ENCODE measurements at places on chromosomes 3 and 15.

DNA sequence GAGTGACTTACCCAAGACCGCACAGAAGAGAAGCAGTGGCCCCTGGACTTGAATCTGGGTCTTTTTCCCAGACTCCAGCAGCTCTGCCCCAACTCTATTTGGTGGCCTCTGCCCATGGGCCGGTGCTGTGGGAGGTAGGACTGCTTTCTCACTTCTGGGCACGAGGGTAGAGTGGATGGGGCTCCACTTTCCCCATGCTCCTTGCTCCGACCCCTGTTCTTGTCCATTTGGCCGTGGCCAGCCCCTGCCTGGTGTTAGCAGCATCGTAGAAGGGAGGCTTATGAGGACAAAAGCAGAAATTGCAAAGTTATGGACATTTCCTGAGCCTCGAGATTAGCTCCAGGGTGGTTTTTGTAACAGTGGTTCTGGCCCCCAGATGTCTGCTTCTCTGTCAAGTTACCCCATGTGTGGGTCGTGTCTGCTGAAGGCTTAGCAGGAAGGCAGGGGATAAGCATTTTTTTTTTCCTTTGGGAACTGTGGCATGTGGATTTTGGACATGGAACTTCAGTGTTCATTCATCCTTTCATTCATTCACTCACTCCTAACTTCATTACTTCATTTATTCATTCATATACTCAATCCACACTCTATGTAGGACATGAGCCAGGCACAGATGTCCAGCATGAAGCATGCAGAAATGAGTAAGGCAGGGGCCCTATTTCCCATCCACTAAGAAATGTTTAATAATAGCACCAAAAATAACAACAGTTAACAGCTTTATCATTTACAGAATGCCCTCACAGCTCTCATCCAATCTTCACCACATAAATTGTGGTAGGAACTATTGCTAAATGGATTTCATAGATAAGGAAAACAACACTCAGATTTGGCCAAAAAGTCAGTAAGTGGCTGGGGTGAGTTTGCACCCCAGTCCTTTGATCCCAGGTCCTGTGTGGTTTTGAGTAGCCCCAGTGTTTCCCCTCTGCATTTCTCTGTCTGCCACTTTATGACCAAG is 180.5 kb downstream of the OPA1 start:
- no peak for DNase-seq
- peaks cover 29% of the 10 kb centered on the region for H3K27me3 ChIP-seq
- no peak overlapping the region for H3K4me3 ChIP-seq
- H3K4me1 ChIP-seq = no peaks in the 10 kb centered on the region

DNA sequence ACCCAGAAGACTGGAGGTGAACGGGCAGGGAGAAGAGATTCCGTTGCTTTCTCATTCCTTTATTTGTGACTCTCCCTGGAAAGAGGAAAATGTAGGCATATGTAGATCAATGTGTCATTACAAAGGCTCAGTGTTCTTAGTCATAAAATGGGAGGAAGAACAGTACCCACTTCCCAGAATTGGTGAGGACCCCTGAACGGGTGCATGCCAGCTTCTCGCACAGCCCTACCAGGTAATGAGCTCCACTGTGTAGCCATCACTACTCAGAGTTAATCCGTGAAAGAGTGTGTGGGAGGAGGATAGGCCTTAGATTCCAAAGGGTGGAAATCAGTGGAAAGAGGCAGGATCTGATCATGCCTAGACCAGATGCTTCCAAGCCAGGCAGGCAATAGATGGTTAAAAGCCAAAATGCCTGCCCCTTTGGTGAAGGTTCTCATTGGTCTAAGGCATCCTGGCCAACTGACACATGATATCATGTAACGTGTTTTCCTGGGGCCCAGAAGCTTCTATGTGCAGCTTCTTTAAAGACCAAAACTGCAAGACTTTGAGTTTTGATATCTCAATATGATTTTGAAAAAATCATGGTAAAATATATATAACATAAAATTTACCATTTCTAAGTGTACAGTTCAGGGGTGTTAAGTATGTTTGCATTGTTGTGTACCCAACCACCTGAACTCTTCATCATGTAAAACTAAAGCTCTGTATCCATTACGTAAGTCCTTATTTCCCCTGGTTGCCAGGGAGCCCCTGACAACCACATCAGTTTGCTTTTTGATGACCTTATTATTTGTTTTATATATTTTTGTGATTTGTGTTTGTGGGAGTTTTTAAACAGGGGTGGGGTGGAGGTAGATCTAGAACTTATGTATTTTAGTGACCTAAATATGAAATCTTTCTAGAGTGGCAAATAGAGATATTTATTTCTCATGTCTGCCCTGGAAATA is 402.2 kb upstream of the CFAP20DC start:
- H3K36me3 ChIP-seq = no peaks in the 10 kb centered on the region
- no peaks in the 10 kb centered on the region for H3K4me1 ChIP-seq
- no peaks in the 10 kb centered on the region for H3K27me3 ChIP-seq

DNA sequence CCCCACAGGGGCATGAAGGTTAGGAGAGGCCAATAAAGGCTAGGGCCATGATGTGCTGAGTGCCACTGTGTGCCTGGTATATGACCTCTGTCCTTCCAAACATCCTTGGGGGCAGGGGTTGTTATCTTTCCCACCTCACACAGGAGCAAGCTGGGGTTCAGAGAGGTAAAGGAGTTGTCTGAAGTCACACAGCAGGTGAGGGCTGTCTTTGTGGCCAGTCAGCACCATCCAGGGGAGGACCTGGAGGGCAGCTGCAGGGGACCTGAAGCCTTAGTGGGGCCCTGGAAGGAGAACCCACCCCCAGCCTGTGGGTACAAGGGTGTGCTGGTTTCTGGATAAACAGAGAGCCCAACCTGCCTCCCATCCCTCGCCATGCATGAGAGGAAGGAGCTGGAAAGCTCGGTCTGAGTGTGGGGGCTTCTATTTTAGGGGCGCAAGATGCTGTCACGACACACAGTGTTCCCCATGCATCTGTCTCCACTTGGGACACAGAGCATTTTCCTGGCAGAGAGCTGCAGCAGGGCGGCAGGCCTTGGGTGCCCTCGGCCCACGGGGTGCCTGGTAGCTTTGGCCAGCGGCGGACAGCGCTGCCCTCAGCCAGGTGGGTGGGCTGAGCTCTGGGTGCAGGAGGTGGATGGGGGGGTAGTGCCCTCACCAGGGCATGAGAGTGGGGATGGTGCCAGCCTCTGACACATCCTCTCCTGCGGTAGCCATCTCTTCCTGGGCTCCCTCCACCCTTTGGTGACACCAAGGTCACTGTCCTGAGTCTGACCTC is 14.7 kb downstream of the IQSEC1 start:
- DNase-seq = no peak
- no peaks in the 10 kb centered on the region for H3K27me3 ChIP-seq
- H3K36me3 ChIP-seq = no peaks in the 10 kb centered on the region
- H3K4me3 ChIP-seq = no peak overlapping the region
- H3K4me1 ChIP-seq = no peaks in the 10 kb centered on the region

GRCh38 chr15:73226093-73226814 is 142.5 kb downstream of the HCN4 start:
- no peaks in the 10 kb centered on the region for H3K36me3 ChIP-seq
- no peak for DNase-seq
- H3K4me3 ChIP-seq = no peak overlapping the region
- no peaks in the 10 kb centered on the region for H3K27me3 ChIP-seq
- no peaks in the 10 kb centered on the region for H3K4me1 ChIP-seq
- no peak overlapping the region for H3K27ac ChIP-seq

DNA sequence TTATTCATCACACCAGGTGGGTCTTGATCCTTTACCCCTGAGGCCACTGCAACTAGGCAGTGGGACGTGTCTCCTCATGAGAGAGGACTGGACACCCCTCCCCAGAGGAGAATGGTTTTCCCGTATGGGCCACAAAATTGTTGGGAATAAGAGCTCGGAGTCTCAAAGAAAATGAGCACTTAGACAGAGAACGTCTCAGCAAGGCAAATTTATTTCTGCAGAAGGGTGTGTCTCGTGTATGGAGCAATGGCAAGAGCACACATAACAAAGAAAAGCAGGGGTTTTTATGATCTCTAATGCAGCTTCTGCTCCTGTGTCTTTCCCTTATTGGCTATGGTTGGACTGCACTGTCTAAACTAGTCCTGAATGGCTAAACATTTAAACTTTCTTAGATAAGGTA is 803.5 kb downstream of the PLOD2 start:
- no peaks in the 10 kb centered on the region for H3K36me3 ChIP-seq
- H3K27me3 ChIP-seq = no peaks in the 10 kb centered on the region
- peak; percentile 4 for DNase-seq
- H3K4me1 ChIP-seq = no peaks in the 10 kb centered on the region
- no peak overlapping the region for H3K4me3 ChIP-seq

DNA sequence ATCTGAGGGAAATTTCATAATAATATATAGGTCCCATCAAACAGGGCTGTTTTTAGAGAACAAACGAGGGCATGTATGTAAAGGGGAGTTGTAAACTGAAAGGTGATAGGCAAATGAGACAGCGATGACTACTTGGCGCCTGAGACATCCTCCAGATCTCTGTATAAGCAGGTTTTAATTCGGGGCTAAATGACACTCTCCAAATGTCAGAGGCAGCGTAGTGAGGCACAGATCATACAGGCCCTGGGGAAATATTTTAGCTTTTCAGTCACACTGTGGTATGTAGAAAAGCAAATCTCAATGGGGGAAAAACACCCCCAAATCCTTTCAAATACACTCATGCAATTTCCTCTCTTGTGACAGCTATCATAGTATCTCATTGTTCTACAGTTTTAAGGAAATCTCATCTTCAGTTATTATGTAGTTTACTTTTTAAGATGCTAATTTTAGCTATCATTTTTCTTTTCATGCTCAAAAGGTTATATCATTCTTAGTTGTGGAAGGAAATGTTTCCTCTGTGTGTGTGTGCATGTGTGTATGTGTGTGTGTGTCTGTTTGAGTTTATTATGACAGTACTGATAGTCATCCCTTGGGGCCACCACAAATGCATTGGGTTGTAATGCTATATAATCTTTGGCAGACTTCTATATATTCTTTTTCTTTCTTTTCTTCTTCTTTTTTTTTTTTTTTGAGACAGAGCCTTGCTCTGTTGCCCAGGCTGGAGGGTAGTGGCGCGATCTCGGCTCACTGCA is 1.1 kb downstream of the TPRG1 start:
- no peaks in the 10 kb centered on the region for H3K4me1 ChIP-seq
- no peak overlapping the region for H3K4me3 ChIP-seq
- DNase-seq = no peak

GRCh38 chr3:136811701-136812100 is 7.2 kb upstream of the SLC35G2 start:
- no peak for DNase-seq
- no peaks in the 10 kb centered on the region for H3K4me1 ChIP-seq
- no peaks in the 10 kb centered on the region for H3K27me3 ChIP-seq
- H3K4me3 ChIP-seq = no peak overlapping the region
- H3K27ac ChIP-seq = no peak overlapping the region
- no peaks in the 10 kb centered on the region for H3K36me3 ChIP-seq

DNA sequence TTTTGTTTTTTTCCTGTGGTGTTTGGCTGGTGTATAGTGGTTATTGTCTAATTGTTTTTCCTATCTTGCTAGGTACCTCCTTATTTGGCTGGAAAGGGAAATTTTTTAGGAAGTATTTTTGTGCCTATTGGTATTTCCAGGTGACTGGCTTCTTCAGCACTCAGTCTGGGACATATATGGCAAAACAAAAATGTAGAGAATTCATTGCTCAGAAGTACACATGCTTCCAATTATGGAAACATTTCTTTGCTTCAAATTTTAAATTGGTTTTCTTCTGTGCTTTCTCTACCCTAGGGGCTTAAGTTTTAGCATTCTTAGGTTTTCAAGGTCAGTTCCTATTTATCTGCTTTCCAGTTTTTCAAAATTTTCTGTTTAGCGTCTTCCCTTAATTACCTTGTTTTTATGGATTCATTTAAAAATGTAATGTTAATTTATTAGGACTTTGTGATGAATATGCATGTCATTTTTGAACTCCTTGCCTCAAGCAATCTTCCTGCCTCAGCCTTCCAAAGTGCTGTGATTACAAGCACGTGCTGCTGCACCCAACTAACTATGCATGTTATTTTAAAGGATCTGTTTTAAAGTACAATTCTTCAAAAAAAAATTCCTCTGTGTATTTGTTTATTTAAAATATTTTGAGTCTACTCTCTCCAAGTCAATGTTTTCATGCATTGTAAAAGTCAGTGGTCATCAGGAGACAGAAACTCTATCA is 231.9 kb upstream of the DPPA4 start:
- no peaks in the 10 kb centered on the region for H3K36me3 ChIP-seq
- H3K4me1 ChIP-seq = no peaks in the 10 kb centered on the region
- DNase-seq = peak; percentile 29
- no peak overlapping the region for H3K4me3 ChIP-seq
- no peaks in the 10 kb centered on the region for H3K27me3 ChIP-seq

DNA sequence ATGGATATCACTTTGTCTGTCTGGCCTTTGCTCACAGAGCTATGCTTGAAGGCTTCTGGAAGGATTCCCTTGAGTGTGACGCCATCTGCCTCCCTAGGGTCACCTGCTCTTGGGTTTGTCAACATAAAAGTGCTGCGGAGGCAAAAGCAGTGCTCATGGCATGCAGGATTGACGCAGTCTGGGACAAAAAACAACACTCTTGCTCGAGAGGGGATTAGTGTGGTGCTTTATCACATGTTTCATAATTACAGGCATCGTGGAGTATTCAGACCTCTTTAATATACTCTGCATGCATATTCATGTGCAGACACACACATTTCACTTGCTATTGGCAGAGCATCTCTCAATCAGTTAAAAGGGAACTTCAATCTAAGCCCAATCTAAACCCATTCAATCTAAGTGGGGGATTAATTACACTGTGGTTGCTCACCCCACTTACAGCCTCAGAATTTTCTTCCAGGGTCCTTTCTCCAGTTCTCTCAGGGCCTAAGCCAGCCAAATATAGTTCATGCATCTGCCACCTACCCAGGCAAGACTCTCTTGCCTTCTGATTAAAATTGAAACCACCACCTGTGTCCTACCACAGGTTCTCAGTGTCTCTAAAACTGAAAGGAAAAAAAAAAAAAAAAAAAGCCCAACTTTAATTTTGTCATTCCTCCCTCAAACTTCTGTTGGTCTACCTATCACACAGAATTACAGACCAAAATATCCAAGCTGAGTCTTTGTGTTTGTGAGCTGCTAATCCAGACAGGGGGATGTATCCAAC is 75.6 kb downstream of the BFSP2 start:
- H3K4me3 ChIP-seq = no peak overlapping the region
- no peaks in the 10 kb centered on the region for H3K27me3 ChIP-seq
- no peaks in the 10 kb centered on the region for H3K36me3 ChIP-seq
- peaks cover 7% of the 10 kb centered on the region for H3K4me1 ChIP-seq
- DNase-seq = no peak
- no peak overlapping the region for H3K27ac ChIP-seq

GRCh38 chr15:85312929-85313331 is 67.5 kb upstream of the AKAP13 start:
- no peaks in the 10 kb centered on the region for H3K27me3 ChIP-seq
- H3K36me3 ChIP-seq = no peaks in the 10 kb centered on the region
- peak overlapping the region; percentile 24 for H3K27ac ChIP-seq
- H3K4me1 ChIP-seq = peaks cover 6% of the 10 kb centered on the region
- no peak overlapping the region for H3K4me3 ChIP-seq
- DNase-seq = peak; percentile 53

DNA sequence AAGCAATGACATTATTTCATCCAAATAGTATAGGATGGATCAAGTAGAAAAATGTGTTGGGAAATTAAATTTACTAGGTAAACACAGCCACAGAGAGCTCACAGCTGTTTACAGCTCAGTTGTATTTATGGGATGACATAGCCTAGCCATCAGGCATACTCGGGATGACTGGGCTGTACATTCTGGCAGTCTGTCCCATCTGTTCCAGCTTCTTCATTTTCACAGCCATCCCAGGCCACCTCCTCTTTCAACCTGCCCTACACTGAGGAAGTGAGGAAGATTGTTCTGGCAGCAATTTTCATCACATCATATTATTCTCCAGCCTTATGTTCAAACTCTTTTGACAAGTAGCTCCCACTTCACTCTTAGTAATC is 98.4 kb upstream of the PFN2 start:
- H3K27me3 ChIP-seq = no peaks in the 10 kb centered on the region
- no peak for DNase-seq
- H3K4me3 ChIP-seq = no peak overlapping the region
- H3K4me1 ChIP-seq = peaks cover 7% of the 10 kb centered on the region
